CD4-positive, CD25-positive, alpha-beta regulatory T cell (primary cell): ENCODE measurements at places on chromosomes 7 and 10. TPM values are rescaled to one million over a fixed set of nuclear protein-coding genes. Genes with fewer than 3 reads are reported as not detected.

Gene PRF1
- total RNA-seq = 32.4 TPM

DNA sequence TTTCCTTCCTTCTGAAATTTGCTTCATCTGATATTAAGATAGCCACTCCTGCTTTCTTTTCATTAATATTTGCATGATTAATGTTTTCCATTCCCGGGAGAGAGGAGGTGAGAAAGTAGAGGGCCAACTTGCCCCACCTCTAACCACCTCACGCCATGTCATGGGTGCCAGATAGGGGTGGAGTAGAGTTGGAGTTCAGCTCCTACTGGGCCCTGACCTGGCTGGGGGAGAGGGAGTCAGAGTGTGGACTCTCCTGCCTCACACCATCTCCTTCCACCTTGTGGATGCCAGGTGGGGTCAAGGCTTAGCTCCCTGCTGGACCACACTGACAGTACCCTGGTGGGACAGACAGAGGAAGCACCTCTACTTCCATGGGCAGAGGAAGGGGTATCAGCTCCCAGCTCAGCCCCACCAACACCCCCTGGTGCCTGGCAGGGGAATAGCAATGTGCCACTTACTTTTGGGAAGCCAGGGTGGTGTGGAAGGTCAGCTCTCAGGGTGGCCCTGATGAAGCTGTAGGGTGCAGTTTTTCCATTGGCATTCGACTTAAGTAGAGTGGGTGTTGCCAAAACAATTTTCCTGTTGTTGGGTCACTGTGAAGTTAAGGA is 28.0 kb downstream of the CHST12 start:
- peaks cover 23% of the 10 kb centered on the region for H3K36me3 ChIP-seq
- no peaks in the 10 kb centered on the region for H3K27me3 ChIP-seq
- DNase-seq = peak; percentile 12

Gene HOXA2
- total RNA-seq = not detected

Gene TRPV5
- not detected for total RNA-seq

- no peak overlapping the region for H3K27ac ChIP-seq
- peaks cover 5% of the 10 kb centered on the region for H3K27me3 ChIP-seq
Measured at GRCh38 chr10:86644794-86645445, 9.4 kb upstream of the OPN4 start.

- H3K27me3 ChIP-seq = no peaks in the 10 kb centered on the region
- no peaks in the 10 kb centered on the region for H3K4me1 ChIP-seq
- H3K4me3 ChIP-seq = no peak overlapping the region
- H3K36me3 ChIP-seq = peaks cover 12% of the 10 kb centered on the region
- H3K27ac ChIP-seq = no peak overlapping the region
Measured at GRCh38 chr7:154937837-154938236, 65.1 kb downstream of the PAXIP1 start.
